Fibroblast of skin of back (primary cell): ENCODE measurements at places on chromosomes 16 and 17.
A peak's percentile ranks its signal among the peaks of the same experiment; 100 is the strongest.

DNA sequence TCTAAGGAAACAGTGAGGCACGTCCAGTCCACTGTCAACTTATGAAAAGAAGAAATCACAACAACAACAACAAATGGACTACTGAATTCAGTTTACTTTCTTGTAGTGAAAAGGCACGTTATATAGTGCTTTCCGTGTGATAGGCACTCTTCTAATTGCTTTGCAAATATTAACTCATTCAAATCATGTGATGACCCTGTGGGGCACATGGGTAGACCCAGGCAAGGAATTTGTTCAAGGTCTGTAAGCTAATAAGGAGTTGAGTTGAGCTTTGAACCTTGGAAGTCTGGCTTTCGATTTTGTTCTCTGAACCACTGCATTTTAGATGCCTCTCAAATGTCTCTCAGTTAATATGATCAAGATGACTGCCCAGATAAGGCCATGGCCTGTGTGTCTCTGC lies 295.1 kb upstream of the RBFOX1 start:
- no peak for DNase-seq

DNA sequence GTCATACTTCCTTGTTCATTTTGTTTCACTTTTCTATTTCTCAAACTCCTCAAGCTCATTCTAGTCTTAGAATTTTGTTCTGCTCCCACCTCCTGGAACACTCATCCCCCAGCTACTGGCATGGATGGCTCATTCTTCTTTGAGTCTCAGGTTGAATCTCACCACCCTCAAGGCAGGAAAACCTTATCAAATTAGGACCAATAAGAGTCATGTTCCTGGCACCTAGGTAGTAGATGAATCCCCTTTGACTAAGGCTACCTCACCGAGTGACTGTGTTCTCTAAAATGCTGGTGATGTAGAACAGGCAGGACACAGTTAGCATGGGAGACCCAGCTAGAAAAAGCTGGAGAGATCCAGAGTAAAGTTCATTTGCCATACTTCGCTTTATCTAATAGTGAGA lies 1050.8 kb upstream of the EEF2KMT start:
- DNase-seq, result no peak

DNA sequence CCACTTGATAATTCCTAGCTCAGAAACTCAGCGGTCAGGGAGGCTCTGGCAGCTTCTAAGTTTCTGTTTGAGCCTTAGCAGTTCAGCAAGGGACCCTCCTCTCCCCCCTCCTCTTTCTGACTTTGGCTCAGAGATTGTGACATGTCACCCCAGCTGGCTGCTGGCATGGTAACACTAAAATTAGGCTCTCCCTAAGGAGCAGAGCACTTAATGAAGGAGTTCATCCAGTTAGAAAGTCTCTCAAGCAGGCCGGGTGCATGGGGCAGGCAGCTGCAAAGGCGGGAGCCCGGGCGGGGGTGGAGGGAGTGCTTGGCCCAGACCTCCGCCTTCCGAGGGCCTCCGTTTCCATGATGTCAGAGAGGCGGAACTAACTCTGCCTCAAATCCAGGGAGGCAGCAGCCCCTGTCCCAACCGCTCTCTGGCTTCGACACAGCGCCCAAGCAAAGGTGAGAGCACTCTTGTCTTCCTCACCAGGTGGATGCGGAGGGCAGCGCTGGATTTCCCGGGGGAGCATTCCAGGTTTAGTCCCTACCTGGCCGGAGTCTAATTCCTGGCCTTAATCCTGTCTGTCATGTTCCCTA lies 128.0 kb upstream of the PLCG2 start:
- DNase-seq, result no peak

- no peak for DNase-seq
Measured at GRCh38 chr16:1123525-1124230, 27.6 kb upstream of the C1QTNF8 start.

DNA sequence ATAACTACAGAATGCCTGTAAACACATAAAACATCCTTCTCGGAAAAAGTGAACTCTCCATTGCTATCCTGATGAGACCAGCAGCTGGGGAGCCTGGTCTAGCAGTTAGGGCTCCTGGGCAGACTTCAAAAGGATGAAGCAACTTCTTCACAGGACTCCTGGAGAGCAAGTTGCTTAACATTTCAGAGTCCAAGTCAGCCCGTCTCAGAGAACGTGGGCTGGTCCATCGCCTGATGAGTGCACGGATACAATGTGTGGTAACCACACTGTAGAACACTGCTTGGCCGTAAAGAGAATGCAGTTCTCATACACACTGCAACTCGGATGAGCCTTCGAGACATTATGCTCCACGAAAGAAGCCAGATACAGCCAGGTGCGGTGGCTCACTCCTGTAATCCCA lies 52.7 kb downstream of the TMEM235 start:
- no peak for DNase-seq

- DNase-seq, result no peak
Measured at GRCh38 chr17:38533241-38533640, 72.5 kb downstream of the SRCIN1 start.

- no peak for DNase-seq
Measured at GRCh38 chr17:10266296-10266876, 68.0 kb upstream of the GAS7 start.

DNA sequence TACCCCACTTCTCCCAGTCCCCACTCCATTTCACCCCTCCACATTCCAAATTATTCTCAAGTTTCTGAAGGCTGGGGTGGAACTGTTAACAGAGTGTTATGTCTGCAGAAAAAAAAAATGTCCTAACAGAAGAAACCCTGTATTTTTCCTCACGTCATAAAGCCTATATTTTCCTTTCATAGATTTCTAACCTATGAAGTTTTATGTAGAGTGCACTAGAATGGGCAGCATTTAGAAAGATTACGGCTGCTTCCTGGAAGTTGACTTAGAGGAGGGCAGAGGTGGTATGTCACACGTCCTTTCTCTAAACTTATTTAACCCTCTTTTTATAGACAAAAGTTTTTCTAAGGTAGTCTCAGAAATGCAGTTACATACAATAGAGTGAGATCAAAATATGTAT lies 139.8 kb upstream of the TOM1L1 start:
- no peak for DNase-seq

- no peak for DNase-seq
Measured at GRCh38 chr16:84768061-84768807, 51.6 kb upstream of the CRISPLD2 start.

DNA sequence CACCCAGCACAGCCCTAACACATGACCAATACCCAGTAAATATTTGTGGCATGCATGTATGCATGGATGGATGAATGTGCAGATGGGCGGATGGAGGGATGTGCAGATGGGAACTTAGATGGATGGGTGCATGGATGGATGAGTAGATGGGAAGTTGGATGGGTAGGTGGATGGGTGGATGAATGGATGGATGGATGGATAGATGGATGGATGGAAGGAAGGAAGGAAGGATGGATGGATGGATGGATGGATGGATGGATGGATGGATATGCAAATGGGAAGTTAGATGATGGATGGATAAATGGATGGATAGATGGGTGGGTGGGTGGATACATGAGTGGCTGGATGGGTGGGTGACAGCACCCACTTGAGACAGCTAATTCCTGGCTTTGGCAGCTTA lies 193.2 kb upstream of the TNRC6C start:
- DNase-seq, result no peak

GRCh38 chr17:68035523-68036303 lies at the start of gene KPNA2:
KPNA2 (plus strand) TSS chr17:68035735; CDS start chr17:68037133, 1,398 bp downstream.
- DNase-seq, result peak; percentile 98

GRCh38 chr17:64154313-64154695 lies 24.4 kb upstream of the ERN1 start:
- DNase-seq, result no peak

DNA sequence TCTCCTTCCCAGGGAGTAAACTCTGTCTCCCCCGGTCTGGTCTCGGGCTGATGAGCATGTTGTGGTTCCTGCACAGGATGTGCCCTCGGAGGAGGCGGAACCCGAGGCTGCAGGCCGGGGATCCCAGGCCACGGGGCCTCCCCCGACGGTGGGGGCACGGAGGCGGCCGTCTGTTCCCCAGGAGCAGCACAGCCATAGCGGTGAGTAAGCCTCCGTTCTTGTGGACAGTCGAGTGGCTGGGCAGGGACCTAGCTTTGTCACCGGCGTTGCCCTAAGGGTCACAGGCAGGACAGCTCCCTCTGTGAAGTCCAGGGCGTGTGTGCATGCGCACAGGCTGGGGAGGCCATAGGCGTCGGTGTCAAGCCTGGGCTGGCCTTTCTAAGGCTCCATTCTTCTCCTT lies 3.5 kb downstream of the ZNF213 start:
- DNase-seq, result no peak

DNA sequence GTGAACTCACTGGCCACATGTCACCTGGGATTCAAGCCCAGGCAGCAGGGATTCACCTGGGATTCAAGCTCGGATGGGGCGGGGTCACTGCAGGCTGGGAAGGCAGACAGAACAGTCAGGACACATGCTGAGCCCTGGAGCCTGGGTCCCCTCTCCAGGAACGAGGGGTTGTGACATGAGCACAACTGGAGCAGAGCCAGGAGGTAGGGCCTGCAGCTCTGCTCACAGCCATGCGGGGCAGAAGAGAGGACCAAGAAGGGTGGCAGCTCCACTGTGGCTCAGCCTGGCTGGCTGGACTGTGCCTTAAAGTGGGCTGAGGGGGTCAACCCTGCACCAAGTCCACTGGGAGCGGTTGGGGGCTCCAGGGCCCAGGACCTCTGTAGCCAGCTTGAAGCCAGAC lies 150.1 kb downstream of the RAB11FIP4 start:
- DNase-seq, result peak; percentile 21

DNA sequence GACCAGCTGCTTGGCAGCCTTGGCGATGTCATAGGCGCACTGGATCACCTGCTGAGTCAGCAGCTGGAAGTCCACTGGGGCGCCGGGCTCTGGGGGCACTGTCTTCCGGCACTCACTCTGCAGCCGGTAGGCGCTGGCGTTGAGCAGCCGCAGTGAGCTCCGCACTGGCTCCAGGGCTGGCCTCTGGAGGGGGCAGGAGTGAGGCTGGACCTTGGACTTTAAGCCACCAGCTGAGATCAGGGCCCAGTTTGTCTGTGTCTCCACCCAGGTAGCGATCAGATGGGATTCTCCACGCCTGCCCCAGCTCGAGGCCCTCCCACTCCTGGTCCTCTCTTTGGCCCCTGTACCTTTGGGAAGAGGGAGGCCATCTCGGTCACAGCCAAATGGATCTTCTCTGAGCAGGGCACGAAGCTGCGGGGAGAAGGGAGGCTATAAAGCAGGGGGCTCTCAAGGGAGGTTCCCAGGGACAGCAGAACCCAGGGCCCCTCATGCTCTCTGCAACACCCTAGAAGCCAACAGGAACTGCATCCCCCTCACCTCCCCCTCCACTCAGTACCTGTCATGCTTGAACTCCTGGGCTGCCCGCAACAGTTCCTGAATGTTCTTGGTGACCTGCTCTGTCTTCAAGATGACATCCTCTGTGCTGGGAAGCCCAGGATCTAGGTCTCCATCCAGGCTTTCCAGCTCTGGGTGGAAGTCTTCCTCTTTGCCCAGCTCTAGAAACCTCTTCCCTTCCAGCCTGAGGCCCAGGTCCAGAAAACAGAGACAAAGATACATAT lies 6.4 kb downstream of the TP53I13 start:
- DNase-seq, result no peak

GRCh38 chr16:24975428-24975889 lies 39.7 kb downstream of the ARHGAP17 start:
- DNase-seq, result no peak

DNA sequence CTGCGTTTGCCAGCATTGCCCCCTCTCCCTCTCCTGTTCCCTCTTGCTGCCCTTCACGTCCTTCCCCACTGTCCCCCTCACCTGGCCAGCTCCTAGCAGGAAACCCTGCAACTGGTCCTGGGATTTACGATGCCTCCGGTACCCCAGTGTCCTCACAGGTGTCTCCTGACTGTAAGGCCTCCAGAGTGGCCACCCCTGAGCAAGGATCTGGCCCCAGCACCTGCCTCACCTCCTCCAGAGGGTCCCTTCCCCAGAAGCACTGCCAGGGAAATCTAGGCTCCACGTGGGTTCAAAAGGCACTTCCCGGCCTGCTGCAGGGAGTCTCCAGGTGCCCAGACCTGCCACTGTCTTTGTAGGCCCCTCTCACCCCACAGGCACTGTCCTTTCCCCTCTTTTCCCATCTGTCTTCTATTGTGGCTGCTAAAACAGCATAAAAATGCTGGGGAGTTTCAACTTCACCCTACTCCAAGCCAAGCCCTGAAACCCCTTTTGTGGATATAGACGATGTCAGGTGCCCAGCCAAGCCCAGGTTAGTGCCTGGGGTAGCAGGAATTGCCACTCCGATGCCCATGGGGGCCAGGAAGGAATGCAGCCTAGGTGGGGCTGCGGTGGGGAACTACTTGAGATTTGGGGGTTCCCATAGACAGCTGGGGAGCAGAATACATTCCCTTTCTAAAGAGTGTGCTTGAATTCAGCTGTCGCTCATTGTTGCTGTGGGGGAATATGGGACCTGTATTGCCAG lies 25.7 kb downstream of the RAB11FIP4 start:
- DNase-seq, result no peak

DNA sequence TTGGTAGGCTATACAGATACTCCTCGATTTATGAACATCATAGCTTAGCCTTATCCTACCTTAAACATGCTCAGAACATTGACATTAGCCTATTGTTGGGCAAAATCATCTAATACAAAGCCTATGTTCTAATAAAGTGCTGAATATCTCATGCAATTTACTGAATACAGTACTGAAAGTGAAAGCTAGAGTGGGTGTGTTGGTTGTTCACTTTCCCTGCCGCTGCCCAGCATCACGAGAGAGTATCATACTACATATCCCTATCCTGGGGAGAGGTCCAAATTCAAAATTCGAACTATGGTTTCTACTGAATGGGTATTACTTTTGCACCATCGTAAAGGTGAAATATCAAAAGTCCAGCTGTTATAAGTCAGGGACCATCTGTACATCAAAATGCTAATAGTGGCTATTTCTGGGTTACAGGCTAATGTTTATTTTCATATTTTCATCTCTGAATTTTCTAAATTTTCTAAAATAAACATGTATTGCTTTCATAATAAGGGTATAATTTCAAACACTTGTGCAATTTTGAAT lies 54.5 kb downstream of the NACA2 start:
- no peak for DNase-seq

- DNase-seq, result peak; percentile 23
Measured at GRCh38 chr16:56667581-56668571, at the start of gene MT1G. MT1G (minus strand) TSS chr16:56668065; CDS start chr16:56667993, 72 bp downstream.

GRCh38 chr17:32625971-32626370 lies 139.2 kb downstream of the CDK5R1 start:
- DNase-seq, result no peak

GRCh38 chr16:71826533-71827017 lies 17.9 kb upstream of the AP1G1 start:
- no peak for DNase-seq
